ENCODE measurements at places on chromosomes 12 and 14.

DNA sequence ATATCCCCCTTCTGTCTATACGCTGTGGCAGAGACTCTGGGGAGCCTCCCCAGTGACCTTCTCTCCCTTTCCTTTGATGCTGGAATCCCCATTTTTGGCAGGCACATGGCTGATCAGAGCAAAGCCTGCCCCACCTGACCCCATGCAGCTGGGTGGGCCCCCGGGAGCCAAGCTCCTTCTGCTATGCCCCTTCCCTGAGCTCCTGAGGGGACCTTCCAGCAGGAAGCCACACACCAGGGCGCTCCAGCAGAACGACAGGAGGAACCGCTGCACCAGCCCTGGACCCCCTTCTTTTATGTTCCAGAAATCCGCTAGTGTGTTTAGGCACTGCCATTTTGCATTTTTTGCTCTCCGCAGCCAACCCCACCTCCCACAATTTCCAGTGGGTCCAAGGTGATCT is 44.6 kb downstream of the TRAFD1 start:
- DNase-seq, result no peak

DNA sequence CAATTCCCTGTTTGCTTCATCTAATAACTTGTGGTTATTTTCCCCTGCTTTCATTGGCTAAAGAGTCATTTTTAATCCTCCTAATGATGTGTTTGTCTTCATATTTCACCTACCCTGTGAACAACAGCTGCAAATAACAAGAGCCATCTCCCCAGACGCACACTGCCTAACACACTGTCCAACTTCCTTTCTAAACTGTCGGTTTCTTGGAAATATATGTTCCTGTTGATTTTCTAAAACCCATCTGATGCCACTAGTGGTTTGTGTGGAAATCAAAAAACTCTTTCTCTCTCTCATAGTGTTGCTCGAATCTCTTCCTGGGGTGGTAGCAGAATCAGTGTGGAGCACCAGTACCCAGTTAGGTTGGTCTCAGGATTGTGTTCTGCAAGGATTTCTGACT is 226.9 kb downstream of the EPS8 start:
- DNase-seq, result no peak

DNA sequence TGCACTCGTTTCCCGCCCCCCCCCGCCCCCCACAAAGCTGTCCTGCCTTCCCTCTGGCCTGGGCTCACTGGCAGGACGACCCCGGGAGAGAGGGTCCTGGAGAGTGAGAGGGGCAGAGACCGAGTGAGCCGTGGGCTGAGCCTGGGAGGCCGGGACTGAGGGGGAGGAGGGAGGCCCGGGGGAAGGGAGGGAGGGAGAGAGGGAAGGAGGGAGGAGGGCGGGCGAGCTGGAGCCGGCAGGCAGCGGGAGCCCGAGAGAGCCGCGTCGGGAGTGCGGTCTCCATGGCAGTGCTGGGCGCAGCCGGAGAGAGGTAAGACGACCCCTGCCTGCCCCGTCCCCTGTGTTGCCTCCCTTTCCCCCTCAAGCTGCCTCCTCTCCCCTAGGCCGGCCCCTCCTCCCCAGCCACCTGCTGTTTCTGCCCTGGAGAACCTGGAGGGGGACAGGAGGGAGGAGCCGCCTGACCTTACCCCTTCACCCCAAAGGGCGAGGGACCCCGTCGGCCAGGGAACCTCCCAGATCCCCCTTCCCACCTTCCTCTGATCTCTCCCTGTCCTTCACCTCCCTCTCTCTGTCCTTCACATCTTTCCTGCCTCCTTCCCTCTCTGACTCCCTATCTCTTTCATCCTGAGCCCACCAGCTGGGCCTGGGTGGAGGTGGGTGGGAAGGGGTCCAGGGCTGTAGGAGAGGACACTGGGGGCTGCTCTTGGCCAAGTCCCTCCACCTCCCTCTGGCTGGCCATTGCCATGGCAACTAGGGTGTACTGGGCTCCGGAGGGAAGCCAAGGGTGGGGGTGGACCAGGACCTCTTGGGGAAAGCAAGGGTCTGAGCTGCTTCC is at the start of gene GPR162:
Gene GPR162 (plus strand): TSS at position 231 of the 835 bp plus-strand sequence. CDS start 2,078 bp downstream, outside the sequence.
- DNase-seq, result peak; percentile 70

DNA sequence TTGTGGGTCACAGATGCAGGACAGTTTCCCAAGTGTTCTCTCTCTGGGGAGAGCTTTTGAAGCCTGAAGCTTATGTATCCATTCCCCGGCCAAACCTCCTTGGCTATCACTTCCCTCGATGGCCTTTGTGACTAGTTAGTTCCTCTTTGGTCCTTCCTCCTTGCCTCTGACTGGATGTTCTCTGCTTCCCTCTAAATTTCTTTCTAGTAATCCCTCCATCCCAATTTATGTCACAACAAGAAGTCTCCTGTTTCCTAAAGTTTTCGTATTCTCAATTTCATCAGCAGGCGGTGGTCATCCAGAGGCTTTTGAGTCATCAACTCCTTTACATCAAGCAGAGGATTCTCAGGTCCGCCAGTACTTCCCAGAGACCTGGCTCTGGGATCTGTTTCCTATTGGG is 27.5 kb downstream of the A2ML1 start:
- no peak for DNase-seq

GRCh38 chr14:102736956-102737355 is 40.3 kb upstream of the TRAF3 start:
- no peak for DNase-seq

DNA sequence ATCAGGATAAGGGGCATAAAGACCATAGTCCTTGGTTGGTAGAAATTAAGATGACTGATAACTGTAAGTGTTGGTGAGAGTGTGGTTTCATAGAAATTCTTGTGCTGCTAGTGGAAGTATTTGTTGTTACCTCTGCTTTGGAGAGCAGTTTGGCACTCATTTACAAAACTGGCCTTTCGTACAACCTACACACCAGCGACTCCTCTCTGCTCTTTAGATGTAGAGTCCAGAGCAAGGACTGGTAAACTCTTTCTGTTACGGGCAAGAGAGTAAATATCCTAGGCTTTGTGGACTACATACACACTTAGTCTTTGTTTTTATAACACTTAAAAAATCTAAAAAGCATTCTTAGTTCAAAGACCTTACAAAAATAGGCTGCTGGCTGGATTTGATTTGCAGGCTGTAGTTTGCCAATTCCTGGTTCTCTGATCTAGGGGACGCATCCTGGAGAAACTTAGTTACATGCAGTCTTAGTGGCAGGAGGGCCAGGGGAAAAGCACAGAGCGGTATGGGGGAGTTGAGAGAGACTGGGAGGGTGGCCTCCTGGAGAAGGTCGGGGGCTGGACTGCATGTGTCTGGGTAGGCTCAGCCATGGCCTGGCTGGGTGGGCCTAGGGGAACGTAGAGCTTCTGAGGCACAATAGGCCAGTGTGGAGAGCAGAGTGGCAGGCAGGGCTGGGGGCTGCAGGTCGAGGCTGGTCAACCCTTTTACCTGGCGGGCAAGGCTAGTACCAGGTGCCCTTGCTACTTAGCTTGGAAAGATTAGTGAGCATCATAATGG is 55.3 kb upstream of the AMN start:
- DNase-seq, result no peak

- no peak for DNase-seq
These were observed 39.6 kb downstream of the TEAD4 start for GRCh38 chr12:2998789-2999264.

GRCh38 chr14:68873376-68873775 is 80.5 kb upstream of the ZFP36L1 start:
- DNase-seq, result no peak

DNA sequence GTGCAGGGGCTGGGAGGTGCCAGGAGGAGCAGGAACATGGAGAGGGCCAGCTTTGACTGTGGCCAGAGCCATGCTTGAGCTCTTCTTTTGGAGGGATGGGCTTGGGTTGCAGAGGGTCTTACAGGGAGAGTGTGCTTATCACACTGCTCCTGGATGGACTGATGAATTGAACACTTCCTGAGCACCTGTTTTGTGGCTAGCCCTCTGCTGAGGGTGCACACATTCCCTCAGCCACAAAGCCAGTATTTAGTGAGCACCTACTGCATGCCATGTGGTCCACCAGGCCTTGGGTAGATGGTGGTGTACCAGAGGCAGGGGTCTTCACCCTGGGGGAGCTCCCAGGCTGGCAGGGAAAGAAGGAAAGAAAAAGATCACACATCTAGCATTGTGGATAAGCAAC is 118.9 kb downstream of the SLC25A47 start:
- no peak for DNase-seq

- no peak for DNase-seq
These were observed 69.4 kb downstream of the MIA2 start for GRCh38 chr14:39303115-39303514.
